ENCODE measurements at places on chromosomes 7 and 10.

- peak; percentile 60 for DNase-seq
Measured at GRCh38 chr10:97025613-97026242, 160.0 kb downstream of the SLIT1 start.

DNA sequence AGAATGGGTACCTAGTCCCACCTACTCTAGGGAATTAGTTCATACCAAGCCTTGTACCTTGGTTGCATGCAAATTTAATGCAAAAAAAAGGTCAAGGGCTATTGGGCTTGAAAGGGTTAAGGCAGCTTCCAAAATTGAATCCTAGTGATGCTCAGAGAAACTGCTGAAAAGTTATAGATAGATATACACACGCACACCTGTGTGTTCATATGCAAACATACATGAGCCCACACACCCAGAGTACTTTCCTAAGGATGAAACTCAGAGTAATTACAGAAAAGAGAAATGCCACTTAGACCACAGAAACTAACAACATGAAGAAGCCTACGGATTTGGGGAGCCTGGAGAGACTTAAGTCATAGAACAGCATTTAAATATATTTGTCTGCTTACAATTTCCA lies 1.5 kb downstream of the SLC25A13 start:
- DNase-seq: no peak

DNA sequence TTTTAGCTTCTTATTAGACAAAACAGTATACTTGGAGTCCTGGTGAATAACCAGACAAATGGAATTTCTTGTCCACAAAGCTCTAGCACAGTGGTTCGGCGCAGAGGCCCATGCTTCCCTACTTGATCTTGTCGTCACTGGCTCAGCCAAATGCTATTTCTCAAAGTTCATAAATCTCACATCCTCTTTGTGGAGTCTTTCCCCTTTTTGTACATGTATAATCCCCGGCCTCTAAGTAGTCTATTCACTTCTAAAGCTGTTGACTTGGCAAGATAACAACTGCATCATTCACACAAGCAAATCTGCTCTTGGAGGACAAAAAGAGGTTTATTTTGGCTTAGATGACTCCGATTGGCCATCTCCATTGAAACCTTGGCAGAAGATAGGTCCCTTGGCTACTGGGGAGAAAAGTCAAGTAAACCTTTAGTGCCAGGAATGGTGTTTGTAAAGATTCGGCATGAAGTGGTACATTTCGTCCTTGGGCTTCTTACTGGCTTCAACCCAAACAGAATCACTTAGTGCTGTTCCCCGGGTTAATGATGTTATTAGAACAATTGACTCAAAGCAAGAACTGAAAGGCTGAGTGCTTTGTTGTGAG lies 5.1 kb upstream of the AKR1E2 start:
- DNase-seq: peak; percentile 73

DNA sequence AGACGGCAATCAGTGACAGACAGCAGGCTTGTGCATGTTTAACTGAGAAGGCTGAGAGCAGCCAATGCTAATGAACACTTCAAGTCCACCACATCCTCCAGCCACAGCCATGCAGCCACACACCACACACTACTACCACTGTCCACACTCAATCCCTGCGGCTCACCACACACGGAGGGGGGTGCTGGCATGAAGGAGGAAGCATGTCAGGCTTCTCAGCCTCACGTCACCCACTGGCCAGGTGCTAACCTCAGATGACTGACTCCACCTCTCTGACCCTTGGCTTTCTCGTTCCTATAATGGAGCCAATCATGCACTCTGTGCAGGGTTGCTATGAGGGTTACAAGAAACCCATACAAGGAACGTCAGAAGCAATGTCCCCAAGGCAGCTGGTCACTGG lies 165.4 kb upstream of the RNF32 start:
- DNase-seq: no peak

DNA sequence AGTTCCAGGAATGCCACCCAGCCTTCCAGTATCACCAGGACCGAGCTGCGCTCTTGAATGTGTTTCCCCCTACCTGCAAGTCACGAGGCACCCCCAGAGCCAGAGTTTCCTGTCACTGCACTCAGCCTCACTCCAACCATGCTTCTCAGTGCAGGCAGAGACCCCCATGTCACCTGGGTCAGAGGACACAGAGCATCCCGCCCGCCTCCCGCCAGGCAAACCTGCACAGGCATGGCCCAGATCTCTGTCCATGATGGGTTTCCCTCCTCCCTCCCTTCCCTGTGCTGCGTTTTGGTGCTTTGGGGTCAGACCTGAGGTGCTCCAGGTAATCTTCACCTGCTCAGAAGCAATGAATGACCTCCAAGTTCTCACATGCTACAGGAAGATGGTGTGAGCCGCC lies 3.1 kb upstream of the RET start:
- peak; percentile 0 for DNase-seq

- no peak for DNase-seq
Measured at GRCh38 chr10:34599026-34599795, 215.9 kb downstream of the PARD3 start.

- DNase-seq: no peak
Measured at GRCh38 chr10:61464461-61465170, 11.4 kb upstream of the TMEM26 start.

DNA sequence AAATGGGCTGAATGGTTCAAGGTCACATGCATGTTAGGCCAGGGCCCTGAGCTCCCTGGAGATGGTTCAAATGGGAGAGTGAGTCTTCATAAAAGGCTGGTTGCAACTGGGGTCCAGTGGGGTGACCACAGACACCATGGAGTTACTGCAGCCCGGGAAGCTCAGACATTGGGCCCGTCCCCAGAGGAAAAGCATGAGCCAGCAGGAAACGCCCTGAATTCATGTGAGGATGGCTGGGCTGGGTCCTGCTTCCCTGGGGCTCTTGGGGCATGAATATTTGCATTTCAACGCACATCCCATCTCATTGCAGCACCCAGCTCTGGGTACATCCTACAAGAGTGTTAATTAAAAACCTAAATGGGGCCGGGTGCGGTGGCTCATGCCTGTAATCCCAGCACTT lies 549.0 kb downstream of the TCERG1L start:
- peak; percentile 16 for DNase-seq

DNA sequence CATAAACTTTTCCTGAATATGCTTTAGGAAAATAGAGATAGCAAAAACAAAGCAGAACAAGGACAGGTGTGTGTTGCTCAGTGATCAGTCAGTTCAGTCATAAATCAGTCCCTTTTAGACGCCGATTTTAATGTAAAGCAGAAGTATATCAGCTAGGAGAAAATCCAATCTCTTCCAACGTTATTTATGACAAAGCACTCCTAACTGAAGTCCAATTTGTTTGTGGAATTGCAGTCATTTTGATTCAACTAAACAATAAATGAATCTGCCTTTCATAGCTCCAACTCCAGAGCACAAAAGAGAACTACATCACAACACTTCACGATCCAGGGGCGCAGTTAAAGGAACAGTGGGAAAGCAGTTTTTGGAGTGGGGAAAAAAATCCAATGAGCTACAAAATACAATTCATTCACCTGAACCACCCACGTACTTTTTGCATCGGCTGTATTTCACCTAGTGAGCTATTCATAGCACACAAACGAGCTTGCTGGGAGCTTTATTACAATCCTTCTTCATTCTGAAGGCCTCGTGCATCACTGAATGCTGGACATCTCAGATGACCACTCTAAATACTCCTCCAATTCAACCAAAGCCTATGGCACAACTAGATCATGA lies 151.3 kb downstream of the LRRN3 start:
- no peak for DNase-seq

DNA sequence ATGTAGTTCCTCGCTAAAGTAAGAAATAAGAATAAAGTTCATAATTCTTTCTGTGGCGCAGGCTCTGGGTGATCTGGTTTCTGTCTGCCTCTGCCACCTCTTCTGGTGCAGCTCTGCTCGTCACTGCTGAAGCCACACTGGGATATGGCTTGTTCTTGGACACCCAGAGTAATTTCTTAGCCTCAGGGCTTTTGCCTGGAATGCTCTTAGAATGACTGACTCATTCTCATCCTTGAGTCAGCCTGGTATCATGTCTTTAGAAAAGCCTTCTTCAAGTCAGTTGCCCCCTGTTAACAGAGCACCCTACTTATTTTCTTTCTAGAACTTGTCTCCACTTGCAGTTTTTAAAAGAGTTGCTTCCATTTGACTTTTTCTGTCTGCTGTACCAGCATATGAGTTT lies 2.0 kb downstream of the ZSCAN25 start:
- no peak for DNase-seq

DNA sequence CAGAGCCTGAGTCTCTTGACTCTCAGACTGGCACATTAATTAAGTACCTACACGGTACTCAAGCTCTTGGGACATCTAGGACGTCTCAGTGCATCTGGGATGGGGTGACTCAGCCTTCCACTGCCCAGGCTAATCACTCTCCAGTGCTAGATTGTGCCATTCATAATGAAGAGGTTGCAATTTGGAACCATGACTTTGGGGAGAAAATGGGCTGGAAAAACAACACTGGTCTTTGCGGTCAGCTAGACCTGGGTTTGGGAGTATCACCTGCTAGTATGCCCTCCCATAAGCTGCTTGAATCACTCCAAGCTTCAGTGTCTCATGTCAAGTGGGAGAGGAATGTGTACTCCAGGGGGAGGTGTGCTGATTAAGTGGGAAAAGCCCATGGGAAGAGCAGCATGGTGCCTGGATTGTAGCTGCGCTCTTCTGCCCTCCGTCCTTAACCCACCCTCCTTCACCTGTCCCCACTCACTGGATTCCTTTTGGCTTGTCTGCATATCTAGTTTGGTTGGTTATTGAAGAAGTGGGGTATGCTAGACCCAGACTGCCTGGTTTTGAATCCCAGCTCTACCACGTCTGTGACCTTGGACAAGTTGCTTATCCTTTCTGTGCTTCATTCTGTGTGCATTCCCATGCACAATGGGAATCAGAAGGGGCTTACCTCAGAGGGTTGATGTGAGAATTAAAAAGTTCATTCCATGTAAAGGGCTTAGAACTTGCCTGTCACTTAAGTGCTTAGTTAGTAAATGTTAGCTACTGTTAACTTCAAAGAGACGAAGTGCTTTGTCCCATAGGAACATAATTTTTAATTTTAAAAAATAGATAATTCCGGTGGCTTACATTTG lies 3.8 kb downstream of the NFE2L3 start:
- no peak for DNase-seq

DNA sequence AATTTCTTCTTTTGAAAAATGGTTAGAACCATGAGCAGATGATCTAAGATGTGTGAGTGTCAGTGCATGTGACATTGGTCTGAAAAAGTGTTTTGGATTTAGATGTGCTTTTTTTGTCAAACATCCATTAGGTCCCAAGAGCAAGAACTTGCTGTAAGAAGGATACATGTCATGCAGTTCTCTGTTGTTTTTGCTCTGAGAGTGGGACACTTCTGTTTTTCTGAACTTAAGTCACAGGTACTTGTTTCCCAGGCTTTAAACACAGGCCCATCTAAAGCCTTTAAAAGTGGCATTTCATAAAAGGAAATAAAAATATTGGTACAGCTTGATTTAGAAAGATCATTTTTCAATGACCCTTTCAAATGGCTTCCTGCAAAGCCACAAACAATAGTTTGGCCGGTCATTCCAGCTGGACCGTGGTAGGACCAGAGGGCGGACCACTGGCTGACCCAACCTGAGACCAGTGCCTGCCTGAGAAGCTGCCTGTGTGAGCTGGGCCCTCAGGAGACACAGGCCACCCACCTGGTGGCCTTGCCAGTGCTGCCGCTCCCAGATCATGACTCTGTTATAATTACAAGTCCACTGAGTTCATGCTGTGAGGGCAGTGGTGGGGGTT lies 92.7 kb downstream of the EEPD1 start:
- DNase-seq: peak; percentile 40

- no peak for DNase-seq
Measured at GRCh38 chr7:19519443-19520021, 189.3 kb downstream of the POLR1F start.

DNA sequence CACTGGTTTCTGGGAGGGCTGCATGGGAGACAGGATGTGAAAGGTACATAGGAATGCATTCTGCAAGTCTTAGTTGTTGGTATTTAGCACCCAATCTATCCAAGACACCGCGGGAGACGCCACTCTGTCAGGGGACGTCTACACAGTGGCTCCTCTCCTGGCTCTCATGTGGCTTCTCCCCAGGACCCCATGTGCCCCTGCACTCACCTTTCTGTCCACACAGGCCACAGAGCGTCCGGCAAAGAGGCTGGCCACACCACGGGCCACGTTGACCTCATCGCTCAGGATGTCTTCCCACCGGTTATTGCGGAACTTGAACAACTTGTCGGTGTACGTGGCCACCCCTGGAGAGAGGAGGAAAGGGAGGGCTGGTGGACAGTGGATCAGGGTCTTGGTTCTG lies 73.4 kb downstream of the GOLGA7B start:
- peak; percentile 19 for DNase-seq

DNA sequence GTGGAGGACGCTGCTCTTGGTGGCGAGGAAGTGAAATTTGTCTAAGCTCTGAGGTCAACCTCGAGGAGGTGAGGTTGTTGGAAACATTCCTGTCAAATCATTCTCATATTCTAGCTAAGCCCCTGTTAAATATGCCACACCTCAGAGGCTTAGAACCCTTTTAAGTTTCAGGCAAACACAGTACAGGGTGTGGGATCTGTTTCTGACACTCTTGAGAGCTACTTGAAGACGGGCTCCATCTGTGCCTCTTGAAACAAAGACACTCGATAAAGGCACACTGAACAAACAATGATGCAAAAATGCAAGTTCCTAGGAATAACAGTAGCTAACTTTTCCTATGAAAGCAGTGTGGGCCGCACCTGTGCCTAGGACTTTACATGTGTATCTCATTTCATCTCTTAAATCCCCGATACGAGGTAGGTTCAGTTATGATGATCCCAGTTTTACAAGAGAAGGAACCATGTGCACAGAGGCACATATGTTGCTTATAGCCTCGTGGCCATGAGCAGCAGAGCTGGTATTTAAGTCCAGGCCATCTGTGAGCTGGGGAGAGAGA lies 299.2 kb downstream of the CCDC3 start:
- no peak for DNase-seq

DNA sequence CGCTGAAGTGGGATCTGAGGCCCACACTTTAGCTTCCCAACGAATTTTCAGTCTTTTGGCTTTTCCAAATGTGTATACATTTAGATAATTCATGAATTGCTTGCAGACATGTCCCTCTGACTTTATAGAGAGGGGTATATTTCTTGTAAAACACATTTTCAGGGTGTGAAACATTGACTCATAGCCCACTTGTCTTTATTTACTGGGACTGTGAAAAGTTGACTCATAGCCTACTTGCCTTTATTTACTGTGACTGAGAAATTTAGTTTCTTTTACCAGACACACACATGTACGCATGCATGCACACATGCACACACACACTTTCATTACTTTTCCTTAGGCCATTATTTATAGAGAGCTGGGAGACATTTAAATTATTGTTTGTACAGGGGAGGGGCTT lies 79.1 kb downstream of the VTI1A start:
- DNase-seq: no peak

DNA sequence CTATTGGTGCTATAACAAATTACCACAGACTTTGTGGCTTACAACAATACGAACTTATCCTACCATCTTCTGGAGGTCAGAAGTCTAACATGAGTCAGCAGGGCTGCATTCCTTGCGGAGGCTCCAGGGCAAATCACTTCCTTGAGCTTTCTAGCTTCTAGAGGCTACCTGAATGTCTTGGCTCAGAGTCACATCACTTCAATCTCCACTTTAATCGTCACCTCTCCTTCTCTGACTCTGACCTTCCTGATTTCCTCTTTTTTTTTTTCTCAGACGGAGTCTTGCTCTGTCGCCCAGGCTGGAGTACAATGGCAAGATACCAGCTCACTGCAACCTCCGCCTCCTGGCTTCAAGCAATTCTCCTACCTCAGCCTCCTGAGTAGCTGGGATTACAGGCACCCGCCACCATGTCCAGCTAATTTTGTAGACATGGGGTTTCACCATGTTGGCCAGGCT lies 44.6 kb upstream of the ANAPC16 start:
- no peak for DNase-seq

GRCh38 chr7:26681819-26682418 lies 182.5 kb downstream of the SKAP2 start:
- no peak for DNase-seq

Data from right cardiac atrium (tissue), 5 donors.